Endothelial cell (in vitro differentiated cells): ENCODE measurements at places on chromosomes 7 and 10.

- no peak for DNase-seq
These were observed 110.8 kb upstream of the PPP2R2D start for GRCh38 chr10:131790021-131790420.

DNA sequence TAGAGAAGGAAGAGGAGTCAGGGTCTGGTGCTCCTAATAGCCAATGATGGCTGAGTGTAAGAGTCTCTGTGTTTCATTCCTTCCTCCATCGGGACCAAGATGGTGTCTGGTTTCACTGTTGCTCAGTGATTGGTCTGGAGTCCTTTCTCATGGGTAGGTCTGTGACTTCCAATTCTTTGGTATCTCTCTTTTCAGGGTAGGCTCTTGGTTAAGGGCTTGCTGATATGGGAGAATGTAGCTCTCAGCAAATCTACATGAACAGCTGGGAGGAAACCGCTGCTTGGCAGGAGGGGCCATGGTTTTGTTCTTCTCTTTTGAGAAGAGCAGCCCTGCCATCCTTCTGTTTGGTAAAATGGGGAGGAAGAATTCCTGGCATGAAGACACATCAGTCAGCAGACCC, 209.1 kb upstream of the PODXL start:
- no peak for DNase-seq

DNA sequence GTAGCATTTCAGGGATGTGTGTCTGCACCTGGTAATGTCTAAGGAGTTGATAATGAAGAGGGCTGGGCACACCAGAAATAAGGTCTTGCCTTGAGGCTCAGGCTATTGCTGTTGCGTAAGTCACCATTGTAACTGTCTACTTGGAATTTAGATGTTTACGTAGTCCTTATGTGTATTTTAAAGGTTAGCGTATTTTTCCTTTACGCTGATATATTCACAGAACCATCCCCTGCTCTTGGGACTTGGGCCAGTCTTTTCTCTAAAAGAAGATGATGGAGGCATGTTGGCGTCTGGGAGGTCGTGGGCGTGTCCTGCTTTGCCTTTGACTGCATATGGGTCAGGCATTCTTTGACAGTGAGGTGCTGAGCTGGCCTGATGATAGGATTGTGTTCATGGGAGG, 14.7 kb downstream of the WDR37 start:
- no peak for DNase-seq

- DNase-seq = no peak
These were observed 89.3 kb downstream of the VOPP1 start for GRCh38 chr7:55483046-55483445.

GRCh38 chr10:74855027-74855426, 28.6 kb downstream of the KAT6B start:
- DNase-seq = peak; percentile 3

DNA sequence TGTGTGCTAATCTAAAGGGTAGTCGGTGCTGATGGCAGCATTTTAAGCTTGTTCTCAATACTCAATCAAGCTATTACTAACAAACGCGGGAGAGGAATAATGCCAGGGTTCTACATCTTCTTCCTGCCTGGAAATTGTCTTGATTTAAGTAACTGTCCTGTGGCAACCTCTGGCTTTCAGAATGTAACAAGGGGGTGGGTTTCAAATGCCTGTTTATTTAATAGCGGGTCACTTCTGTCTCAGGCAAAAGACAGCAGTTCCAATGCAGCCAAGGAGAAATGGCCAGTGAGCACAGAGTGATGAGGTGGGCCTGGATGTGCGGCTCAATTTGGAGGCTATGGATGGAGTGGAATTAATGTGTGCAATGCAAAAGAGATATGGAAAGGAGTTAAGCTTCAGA, 692.4 kb downstream of the KCNMA1 start:
- DNase-seq = no peak

- DNase-seq = no peak
These were observed 121.6 kb downstream of the RELN start for GRCh38 chr7:103867874-103868273.

DNA sequence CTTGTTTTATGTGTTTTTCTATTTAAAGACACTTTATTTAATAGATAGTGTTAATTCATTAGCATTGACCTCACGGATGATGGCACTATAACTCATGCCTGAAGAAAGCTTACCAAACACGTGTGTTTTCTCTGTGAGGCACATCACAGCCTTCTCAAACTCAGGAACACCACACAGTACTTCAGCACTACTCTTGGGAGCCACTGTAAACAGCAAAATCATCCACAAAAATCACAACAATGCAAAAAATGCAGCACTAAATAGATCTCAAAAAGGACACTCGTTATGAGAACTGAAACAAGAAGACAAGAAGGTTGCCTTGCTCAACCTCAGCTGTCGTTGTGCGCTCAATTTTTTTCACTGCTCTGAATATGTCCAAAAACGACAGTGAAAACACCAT, 12.0 kb upstream of the PARP12 start:
- no peak for DNase-seq

GRCh38 chr10:123912871-123913270, 21.3 kb upstream of the CPXM2 start:
- DNase-seq = no peak

GRCh38 chr7:159095979-159096411, 48.7 kb downstream of the VIPR2 start:
- no peak for DNase-seq

GRCh38 chr10:52479567-52479966, 165.5 kb downstream of the DKK1 start:
- no peak for DNase-seq

- DNase-seq = no peak
These were observed 263.1 kb upstream of the PITRM1 start for GRCh38 chr10:3435671-3436070.

DNA sequence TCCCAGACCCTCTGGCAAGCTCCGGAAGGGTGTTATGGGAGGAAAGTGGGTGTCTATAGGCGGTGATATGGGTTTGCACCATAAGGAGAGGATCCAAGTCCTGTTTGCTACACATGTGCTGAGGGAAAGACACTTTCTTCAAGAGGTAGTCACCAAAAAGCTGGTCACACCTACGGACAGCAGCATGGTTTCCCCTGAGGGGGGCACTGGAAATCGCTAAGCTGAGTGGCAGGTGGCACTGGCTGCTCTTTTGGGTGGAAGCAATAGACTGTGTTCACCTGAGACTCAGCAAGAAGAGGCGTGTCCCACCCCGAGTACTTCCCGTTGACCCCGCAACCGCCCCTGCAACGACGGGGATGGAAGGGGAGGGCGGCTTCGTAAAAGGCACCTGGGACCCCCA, 1.8 kb upstream of the FOXI2 start:
- no peak for DNase-seq

GRCh38 chr7:11516328-11516727, 315.7 kb downstream of the THSD7A start:
- DNase-seq = no peak

- DNase-seq = no peak
These were observed 26.2 kb upstream of the ECHDC3 start for GRCh38 chr10:11715815-11716494.

GRCh38 chr10:100146875-100147650, 38.8 kb downstream of the ERLIN1 start:
- DNase-seq = no peak

DNA sequence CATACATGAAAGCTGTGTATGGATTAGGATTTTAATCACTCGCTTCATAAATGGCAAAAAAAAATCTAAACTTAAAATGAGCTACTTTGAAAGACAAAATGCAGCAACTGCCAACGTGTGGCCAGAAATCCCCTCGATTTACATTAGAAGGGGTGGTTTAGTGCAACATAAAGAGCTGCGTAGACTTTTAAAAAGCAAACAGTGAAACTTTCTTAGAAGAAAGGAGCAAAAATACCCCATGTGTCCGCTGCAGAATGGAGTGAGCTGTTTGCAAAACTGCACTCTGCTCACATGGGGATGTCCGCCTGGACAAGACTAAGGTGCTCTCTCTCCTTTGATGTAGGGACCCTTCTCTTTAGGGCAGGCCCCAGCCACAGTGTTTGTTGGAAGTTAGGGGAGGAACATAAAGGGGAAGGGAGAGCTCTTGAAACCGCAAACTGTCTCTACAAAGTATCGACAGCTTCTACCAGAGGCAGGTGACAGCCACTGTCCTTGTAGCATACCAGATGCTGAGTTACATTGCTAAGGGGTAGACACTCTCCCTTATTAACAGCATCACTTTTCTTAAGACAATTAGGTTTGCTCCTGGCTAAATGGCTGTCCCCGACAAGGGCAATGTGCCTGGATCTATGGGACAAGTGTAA, 528.1 kb downstream of the KCNMA1 start:
- no peak for DNase-seq

- no peak for DNase-seq
These were observed 12.4 kb upstream of the MTERF1 start for GRCh38 chr7:91892821-91893340.

- DNase-seq = no peak
These were observed 722.7 kb upstream of the CELF2 start for GRCh38 chr10:10294881-10295529.

- no peak for DNase-seq
These were observed 5.4 kb downstream of the TSPAN13 start for GRCh38 chr7:16758631-16759611.

DNA sequence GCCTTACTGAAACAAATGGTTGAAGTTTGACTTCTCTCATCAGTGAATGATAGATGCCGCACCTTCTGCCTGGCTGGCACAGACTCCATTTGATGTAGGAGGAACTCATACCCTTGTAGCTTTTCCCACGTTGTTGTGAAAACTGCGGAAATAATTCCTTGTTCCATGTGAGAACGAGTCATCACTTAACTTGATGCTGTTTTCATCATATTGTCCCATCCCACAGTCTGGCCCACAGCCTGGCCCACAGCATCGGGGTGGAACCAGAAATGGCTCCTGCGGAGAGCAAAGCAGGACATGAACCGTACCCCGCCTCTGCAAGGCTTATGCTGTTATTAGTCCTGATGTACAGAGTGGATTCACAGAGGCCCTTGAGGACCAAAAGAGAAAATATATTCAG, 587.0 kb downstream of the SDK1 start:
- no peak for DNase-seq

GRCh38 chr7:12269100-12269895, 58.2 kb downstream of the TMEM106B start:
- DNase-seq = no peak

GRCh38 chr7:40922316-40922670, 780.6 kb downstream of the INHBA start:
- DNase-seq = no peak

- DNase-seq = no peak
These were observed 45.3 kb upstream of the PFKP start for GRCh38 chr10:3022027-3022426.

- DNase-seq = no peak
These were observed 206.1 kb downstream of the RAMP3 start for GRCh38 chr7:45363669-45364068.

DNA sequence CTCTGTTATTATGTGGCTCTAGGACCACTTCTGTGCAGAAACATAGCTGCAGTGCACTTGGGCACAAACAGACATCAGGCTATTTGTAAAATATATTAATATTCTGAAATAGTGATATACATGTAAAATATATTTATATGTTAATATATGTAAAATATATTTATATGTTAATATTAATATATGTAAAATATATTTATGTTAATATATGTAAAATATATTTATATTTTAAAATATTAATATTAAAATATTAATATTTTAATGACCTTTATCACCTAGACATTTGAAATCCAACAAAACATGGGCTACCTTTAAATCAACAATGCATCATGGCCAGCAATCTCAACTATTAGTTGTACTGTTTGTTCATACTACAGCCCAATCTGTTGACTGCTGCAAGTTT, 347.2 kb downstream of the CALN1 start:
- no peak for DNase-seq

GRCh38 chr10:99329304-99329553, at the start of gene CNNM1:
Gene CNNM1, plus strand, starts transcription at chr10:99329356. Its CDS starts 32 bp downstream, at chr10:99329388.
- peak; percentile 26 for DNase-seq

- no peak for DNase-seq
These were observed 510.6 kb downstream of the HTR7 start for GRCh38 chr10:90347239-90347638.

DNA sequence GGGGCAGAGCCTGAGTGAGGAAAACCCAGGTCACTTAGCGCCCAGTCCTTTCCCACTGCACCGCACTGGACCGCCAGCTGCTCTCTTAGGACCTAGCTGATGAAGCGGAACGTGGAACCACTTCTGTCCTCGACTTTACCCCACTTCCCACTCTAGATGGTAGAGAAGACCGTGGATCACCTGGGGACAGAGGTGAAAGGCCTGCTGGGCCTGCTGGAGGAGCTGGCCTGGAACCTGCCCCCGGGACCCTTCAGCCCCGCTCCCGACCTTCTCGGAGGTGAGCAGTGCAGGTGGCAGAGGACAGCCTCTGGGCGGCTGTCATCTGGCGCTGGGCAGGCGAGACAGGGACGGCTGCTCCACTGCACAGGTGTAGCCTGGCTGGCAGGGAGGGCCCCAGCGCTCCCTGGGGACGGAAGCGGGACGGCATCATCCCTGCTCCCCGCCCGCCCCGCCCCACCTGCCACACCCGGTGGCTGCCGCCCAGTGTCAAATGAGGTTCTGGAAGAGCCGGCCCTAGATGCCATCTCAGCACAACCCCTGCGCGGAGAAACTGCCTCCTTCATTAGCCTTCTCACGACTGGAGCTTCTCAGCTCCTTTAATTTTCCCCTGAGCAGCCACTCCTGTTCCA, 11.7 kb downstream of the PLAC9 start:
- DNase-seq = no peak

GRCh38 chr10:4013651-4014121, 228.7 kb upstream of the KLF6 start:
- DNase-seq = no peak

- no peak for DNase-seq
These were observed 81.3 kb downstream of the VWDE start for GRCh38 chr7:12322284-12322902.

- no peak for DNase-seq
These were observed 175.0 kb upstream of the LYZL2 start for GRCh38 chr10:30804478-30805055.

GRCh38 chr10:112811741-112812551, 138.1 kb upstream of the TCF7L2 start:
- no peak for DNase-seq
